Stimulated activated CD4-positive, alpha-beta T cell treated with anti-CD3 and anti-CD28 coated beads, Interleukin-4, amount 100 ng/mL, for 4 hours (primary cell): ENCODE measurements at places on chromosomes 4 and X.

- no peak for DNase-seq
Measured at GRCh38 chr4:88335092-88335665, 43.5 kb upstream of the HERC6 start.

- DNase-seq = no peak
Measured at GRCh38 chr4:26459054-26459755, 31.1 kb downstream of the CCKAR start.

GRCh38 chrX:24828147-24828546 is 134.4 kb downstream of the POLA1 start:
- no peak for DNase-seq

- no peak for DNase-seq
Measured at GRCh38 chr4:46975812-46976553, 17.4 kb downstream of the GABRA4 start.

DNA sequence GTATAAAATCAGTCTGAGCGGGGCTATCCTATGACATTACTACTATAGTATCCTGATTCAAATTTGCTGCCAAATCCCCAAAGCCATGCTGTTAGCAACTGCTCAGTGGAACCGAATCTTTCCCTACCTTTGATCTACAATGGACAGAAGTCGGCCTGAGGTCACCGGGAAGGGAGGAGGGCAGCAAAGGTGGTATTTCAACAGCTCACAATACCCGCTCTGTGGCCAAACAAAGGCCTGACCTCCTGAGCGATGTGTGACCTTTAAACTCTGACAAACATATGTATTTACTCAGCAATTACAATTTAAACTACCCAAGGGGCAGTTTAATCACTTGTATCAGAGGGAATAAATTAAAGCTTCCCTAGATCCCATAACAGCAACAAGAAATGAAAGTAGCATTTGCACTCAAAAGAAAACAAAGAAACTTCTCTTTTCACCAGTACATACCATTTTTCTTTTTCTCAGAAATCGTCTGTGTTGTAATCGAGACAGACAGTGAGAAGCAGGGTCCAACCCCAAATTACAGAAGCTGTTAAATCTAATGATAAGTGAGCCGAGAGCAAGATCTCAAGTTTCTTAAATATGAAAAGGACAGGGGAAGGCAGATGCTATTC is 11.6 kb upstream of the TMEM128 start:
- no peak for DNase-seq

GRCh38 chr4:109811707-109812106 is 3.9 kb upstream of the GAR1 start:
- no peak for DNase-seq

DNA sequence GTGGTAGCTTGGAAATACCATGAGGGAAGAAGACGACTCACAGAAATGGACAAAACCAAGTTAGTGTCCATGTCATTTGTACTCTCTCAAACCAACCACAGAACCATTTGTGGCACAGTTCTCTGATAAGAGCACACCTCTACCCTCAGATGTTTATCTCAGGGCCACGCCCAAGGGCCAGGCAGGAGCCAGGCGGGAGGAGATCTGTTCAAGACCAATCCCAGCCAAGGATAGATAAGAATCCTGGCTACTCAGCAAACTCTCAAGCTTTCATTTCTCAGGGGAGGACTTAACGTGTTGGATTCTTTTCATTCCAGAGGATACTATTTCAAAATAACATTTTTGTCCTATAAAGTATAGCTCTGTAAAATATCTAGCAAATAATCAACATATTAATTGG is 95.0 kb downstream of the NYX start:
- no peak for DNase-seq

- DNase-seq = no peak
Measured at GRCh38 chr4:69999420-69999819, 3.7 kb downstream of the STATH start.

- no peak for DNase-seq
Measured at GRCh38 chr4:88880501-88881226, 176.3 kb downstream of the FAM13A start.

DNA sequence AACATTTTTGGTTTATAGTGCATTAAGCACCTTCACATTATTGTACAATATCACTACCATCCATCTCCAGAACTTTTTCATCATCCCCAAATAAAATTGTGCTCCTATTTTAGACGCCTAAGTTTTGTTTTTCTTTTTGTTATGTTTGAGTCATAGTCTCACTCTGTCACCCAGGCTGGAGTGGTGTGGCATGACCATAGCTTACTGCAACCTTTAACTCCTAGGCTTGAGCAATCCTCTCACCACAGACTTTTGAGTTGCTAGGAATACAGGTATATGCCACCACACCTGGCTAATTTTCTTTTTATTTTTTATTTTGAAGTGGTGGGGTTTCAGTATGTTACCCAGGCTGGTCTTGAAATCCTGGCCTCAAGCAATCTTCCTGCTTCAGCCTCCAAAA is 33.9 kb downstream of the PRSS12 start:
- DNase-seq = no peak
